WTC11 (cell line): ENCODE measurements at places on chromosomes 11 and 22.
A peak's percentile ranks its signal among the peaks of the same experiment; 100 is the strongest.

DNA sequence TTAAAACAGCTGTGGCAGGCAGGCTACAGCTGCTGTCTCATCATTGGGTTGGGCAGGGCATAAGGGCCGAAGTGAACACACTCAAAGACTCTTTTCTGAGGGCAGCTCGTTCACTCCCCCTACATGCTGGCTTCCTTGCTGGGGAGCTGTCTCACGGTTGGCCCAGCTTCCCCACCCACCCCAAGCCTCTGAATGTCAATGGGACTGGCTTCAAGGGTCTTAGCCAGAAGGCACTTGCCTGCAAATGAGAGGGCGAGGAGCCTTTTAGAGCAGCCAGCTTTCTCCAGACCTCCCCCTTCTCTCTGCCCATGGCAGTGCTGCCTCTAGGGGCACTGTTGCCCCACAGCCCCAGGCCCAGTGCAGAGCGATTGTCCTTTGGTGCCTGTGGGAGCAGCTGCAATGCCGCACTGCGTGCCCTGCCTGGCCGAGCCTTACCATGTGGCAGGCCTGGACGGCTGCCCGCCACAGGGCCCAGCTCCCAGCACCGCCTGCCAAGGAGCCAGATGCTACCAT is 94.7 kb upstream of the RASSF10 start:
- H3K4me1 ChIP-seq: peaks cover 59% of the 10 kb centered on the region
- peak; percentile 88 for DNase-seq
- peaks cover 25% of the 10 kb centered on the region for H3K36me3 ChIP-seq
- H3K27me3 ChIP-seq: no peaks in the 10 kb centered on the region
- peak overlapping the region; percentile 55 for H3K4me3 ChIP-seq

DNA sequence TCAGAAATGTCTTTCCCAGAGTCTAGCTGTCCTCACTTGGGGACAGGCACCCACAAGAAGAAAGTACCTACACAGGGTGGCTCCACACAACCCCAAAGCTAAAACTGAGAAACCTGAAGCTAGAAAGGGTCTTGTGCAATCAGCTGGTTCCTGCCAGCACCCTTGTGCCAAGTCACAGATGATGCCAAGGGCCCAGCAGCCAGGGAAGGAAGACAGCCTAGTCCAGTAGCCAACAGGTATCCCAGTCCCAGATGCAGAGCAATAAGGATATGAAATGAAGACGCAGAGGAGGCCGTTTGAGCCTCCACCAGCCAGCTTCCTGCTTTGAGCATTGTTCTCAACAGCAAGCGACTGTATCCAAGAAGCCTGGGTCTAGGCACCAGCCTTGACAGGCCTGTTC is 6.1 kb downstream of the PLEKHA7 start:
- no peak for DNase-seq
- no peaks in the 10 kb centered on the region for H3K4me1 ChIP-seq
- no peaks in the 10 kb centered on the region for H3K27me3 ChIP-seq
- no peak overlapping the region for H3K4me3 ChIP-seq
- H3K27ac ChIP-seq: no peak overlapping the region

DNA sequence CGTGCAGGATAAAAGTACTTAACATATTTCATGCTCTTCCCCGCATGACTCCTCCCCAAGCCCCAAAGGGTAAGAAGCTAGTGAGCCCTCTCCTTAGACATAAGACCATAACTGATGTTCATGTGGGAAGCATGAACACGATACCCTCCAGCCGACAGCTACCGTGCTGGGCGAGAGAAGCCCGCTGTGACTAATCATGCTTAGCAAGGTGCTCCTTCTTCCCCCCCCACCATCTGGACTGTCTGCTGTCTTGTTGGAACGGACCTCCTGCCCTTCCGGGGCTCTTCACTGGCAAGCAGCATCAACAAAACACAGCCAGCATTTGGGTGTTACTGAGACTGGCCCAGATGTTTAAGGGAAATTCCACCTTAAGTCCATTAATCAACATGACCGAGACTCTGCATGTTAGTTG is 200.6 kb downstream of the DBX1 start:
- peaks cover 19% of the 10 kb centered on the region for H3K4me1 ChIP-seq
- H3K4me3 ChIP-seq: no peak overlapping the region
- no peak for DNase-seq

- H3K4me1 ChIP-seq: no peaks in the 10 kb centered on the region; the same call in 1 of the 2 replicates
- peaks cover 28% of the 10 kb centered on the region for H3K36me3 ChIP-seq
- H3K27me3 ChIP-seq: no peaks in the 10 kb centered on the region
Observed at GRCh38 chr11:45930031-45930794, 7.8 kb downstream of the LARGE2 start.

DNA sequence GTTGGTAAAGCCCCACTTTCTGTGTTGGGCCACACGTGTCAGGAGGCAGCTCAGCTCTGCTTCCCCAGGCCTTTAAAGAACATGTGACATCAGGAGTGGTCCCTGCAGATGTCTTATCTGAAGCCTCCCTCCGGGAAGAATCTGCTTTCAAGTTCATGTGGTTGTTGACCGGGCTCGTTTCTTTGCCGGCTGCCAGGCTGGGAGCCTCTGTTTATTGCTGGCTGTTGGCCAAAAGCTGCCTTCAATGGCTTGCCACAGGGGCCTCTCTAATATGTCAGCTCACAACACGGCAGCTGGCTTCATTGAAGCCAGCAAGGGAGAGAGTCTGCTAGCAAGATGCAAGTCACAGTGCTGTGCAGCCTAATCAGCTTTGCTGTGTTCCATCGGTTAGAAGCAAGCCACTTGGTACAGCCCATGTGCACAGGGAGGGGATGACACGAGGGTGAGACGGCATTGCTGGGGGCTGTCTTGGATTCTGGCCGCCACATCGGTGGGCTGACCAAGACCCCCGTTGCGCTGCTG is 14.6 kb downstream of the MRGPRF start:
- H3K4me3 ChIP-seq: no peak overlapping the region
- DNase-seq: peak; percentile 8
- no peaks in the 10 kb centered on the region for H3K27me3 ChIP-seq
- H3K4me1 ChIP-seq: peaks cover 3% of the 10 kb centered on the region; the same call in 1 of the 2 replicates

DNA sequence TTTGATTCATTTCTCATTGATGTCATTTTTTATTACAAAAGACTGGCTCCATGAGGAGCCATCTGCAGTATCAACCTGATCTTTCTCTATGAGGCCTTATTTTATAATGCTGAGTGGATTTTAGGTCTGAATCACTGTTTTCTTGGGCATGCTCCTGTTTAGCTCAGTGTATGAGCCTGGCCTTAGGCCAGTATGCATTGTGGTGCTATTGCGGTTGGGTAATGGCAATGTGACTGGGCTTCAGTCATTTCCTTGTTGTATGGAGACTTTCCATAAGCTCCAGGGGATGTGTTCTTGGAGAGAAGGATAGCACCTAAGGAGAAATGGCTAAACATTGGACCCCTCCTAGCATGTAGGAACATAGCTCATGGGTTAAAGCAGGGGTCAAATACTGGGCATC is 293.2 kb downstream of the NELL1 start:
- H3K4me1 ChIP-seq: peaks cover 15% of the 10 kb centered on the region
- H3K36me3 ChIP-seq: no peaks in the 10 kb centered on the region
- no peaks in the 10 kb centered on the region for H3K27me3 ChIP-seq
- no peak for DNase-seq
- H3K27ac ChIP-seq: no peak overlapping the region
- H3K4me3 ChIP-seq: no peak overlapping the region

GRCh38 chr11:1827095-1827813 is 7.5 kb upstream of the SYT8 start:
- H3K4me1 ChIP-seq: peaks cover 4% of the 10 kb centered on the region; the same call in 1 of the 2 replicates
- H3K4me3 ChIP-seq: no peak overlapping the region
- H3K36me3 ChIP-seq: no peaks in the 10 kb centered on the region
- no peak for DNase-seq

DNA sequence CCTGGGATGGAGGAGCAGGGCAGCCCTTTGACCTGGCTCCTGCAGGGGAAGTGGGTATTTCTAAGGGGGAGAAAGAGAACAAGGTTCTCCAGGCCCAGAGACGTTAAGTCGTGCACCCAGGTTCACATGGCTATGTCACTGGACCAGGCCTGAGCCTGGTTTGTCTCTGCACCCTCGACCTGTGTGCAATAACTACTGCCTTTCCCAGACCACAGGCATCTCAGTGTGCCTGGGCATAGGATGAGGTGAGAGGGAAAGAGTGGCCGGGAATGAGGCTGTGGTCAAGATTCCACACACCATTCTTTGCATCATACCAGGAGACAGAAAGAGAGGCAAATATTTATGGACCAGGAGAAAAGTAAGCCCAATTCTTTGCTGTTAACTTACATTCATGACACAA is 66.8 kb downstream of the PRR5L start:
- peaks cover 25% of the 10 kb centered on the region for H3K4me1 ChIP-seq
- no peak overlapping the region for H3K27ac ChIP-seq
- no peak overlapping the region for H3K4me3 ChIP-seq
- DNase-seq: no peak
- no peaks in the 10 kb centered on the region for H3K36me3 ChIP-seq

DNA sequence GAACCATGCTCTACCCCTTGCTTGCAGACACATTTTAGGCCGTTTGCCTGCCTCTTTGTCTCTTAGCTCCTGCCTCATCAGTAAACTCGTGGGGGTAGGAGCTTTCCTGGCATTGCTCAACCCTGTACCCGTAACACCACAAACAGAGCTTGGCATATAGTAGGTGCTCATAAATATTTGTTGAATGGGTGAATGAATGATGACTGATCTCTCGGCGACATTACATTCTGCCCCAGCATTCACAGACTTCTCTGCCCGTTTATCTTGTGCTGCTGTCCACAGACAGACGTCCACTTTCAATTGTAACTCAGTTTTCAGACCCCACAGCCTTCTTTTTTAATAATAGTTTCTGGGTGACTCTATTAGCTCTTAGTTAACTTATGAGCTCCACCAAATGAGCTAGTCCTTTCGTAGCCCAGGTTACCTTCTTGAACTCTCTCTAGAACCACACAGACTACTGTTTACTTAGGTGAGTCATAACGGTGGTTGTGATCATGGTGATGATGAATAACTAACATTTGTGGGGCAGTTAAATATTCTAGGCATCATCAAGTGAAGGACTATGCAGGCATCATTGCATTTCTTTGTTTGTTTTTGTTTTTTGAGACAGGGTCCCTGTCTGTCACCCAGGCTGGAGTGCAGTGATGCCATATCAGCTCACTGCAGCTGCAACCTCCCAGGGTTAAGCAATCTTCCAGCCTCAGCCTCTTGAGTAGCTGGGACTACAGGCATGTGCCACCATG is 188.4 kb downstream of the ADAMTS15 start:
- no peak overlapping the region for H3K4me3 ChIP-seq
- no peaks in the 10 kb centered on the region; the same call in 1 of the 2 replicates for H3K27me3 ChIP-seq
- no peak overlapping the region for H3K27ac ChIP-seq
- H3K4me1 ChIP-seq: peaks cover 10% of the 10 kb centered on the region
- no peaks in the 10 kb centered on the region for H3K36me3 ChIP-seq

DNA sequence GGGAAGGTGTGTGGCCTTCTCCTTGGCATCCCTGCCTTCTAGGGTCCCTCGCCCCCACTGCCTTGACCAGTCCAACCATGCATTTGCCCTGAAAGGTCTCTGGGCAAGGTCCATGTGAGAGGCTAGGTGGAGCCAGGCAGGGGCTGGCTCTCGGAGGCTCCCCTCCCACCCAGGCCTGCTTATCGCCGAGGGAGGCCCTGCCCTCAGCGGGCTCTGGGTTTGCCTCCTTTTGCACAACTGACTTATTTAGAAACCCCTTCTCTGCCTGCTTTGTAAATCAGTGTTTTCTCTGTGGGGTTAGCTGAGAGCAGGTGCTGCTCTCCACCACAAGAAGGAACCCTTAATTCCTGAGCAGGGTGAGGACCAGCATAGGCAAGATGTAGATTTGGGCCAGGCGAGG is 47.7 kb downstream of the CD82 start:
- no peak for DNase-seq
- H3K27me3 ChIP-seq: peaks cover 3% of the 10 kb centered on the region
- no peak overlapping the region for H3K27ac ChIP-seq
- H3K4me1 ChIP-seq: peaks cover 36% of the 10 kb centered on the region

GRCh38 chr22:19440411-19441195 is 6.9 kb downstream of the C22orf39 start:
- H3K4me1 ChIP-seq: no peaks in the 10 kb centered on the region
- H3K36me3 ChIP-seq: peaks cover 13% of the 10 kb centered on the region
- no peak for DNase-seq
- H3K27ac ChIP-seq: no peak overlapping the region
- no peak overlapping the region for H3K4me3 ChIP-seq

DNA sequence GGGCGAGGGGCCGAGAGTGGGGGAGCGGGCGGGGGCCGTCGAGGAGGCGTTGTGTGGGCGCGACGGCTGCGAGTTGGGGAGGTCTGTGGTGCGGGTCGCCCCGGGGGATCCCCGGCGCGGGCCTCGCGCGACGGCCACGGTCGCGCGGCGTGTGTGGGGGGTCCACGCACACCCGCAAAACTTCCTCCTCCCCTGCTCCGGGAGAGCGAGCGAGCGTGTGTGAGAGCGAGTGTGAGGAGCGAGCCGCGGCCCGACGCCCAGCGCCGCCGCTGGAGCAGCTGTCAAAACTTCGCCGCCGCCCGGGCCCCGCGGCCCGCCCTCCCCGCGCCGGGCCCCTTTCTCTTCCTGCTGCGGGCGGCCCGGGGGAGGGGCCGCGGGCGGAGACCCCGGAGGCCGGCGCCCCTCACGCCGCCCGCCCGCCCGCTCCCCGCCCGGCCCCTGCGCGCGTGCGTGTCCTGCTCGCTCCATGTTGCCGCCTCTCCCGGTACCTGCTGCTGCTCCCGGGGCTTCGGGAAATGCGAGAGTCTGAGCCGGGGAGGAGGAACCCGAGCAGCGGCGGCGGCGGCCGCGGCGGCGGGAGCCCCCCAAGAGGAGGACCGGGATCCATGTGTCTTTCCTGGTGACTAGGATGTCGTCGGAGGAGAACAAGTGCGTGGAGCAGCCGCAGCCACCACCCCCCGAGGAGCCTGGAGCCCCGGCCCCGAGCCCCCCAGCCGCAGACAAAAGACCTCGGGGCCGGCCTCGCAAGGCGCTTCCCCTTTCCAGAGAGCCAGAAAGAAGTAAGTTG is 9.0 kb upstream of the CCT8L2 start:
- peaks cover 11% of the 10 kb centered on the region for H3K27me3 ChIP-seq
- no peak for DNase-seq
- H3K4me1 ChIP-seq: no peaks in the 10 kb centered on the region

DNA sequence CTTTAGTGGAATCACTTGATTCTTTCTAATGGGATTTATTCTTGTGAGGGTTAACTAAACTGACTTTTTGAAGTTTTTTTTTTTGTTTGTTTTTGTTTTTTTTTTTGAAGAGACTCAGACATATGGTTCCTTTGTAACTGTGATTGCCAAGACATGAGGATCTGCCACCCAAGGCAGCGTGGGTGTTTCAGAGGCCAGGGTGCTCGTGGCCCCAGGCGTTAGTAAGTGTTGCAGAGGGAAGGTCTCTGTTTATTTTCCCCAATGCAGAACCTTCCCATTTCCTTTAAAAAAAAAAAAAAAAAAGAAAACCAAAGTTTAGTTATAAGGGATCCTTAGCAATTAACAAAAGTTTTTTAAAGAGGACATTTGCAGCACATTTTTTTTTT is 94.8 kb downstream of the CTTN start:
- H3K4me1 ChIP-seq: no peaks in the 10 kb centered on the region
- no peak overlapping the region for H3K4me3 ChIP-seq
- no peak for DNase-seq

DNA sequence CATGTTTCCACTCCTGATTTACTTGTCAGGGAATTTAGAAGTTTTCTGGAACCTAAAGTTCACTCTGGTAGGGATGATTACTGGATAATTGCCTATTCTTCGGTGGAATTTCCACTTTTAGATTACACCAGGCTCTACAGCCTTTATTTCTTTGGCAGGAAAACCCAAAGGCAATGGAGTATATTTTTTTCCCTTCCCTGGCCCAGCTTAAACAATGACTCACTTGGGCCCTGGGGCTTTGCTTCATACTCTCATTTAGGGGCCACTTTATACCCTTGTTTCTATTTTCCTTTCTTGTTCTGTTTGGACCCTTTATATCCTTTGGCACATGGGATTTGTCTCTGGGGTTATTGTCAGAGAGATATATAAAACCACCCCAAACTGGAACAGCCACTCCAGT is 114.7 kb downstream of the CSTPP1 start:
- no peak overlapping the region for H3K27ac ChIP-seq
- H3K36me3 ChIP-seq: no peaks in the 10 kb centered on the region; the same call in 1 of the 2 replicates
- no peak for DNase-seq
